ENCODE measurements at places on chromosomes 7 and 10.

DNA sequence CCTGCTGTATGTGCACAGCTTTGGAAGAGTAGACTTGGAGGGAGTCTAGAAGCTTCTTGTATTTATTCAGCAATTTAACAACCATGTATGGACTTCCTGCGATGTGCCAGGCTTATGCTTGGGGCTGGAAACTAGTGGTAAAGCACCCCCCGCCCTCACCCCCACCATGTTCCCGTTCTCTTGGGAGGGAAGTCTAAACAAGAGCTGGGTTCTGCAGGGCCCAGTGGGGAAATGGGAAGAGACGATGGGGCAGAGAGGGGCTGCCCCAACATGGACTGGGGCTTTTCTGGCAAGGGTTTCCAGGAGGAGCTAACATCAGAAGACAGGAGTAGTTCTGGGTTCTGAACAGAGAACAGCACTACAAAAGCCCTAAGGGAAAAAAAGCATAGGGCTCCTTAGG is 8.0 kb downstream of the RASSF4 start:
- no peak for DNase-seq

GRCh38 chr7:4129481-4130122 is 552.5 kb upstream of the FOXK1 start:
- DNase-seq: no peak

DNA sequence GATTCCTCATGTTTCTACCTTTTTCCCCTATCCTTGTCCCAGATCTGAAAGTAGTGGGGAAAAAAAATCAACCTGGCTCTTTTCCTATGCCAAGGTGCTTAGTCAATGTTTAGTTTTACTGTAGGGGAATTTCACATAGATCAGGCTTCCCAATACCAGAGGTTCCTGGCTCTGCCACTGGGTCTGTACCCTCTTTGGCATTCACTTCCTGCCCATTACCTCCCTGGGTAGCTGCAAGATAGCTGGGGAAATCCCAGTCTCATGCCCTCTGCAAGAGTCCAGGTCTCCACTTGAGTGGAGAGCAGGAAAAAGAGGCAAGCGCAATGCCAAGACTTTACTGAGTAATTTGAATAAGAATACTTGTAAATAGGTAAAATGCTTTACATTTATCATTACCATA is 3.5 kb upstream of the BPGM start:
- DNase-seq: no peak

DNA sequence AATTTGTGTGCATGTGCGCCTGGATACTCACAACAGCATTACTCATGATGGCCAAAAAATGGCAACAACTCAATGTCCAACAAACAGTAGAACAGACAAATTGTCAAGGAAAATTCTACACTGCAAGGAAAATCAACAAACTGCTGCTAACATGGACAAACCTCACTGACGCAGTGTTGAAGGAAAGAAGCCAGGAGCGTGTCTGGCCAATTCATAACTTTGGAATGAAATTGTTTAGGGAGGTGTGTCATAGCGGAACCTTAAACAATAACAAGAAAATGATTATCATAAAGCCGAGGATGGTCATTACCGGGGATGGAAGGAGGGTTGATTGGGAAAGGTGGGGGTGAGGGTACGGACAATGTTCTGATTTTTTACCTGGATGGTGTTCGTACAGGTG is 29.1 kb downstream of the ALOX5 start:
- peak; percentile 23 for DNase-seq

- peak; percentile 38 for DNase-seq
Observed at GRCh38 chr7:130982160-130982638, 248.2 kb upstream of the KLF14 start.

DNA sequence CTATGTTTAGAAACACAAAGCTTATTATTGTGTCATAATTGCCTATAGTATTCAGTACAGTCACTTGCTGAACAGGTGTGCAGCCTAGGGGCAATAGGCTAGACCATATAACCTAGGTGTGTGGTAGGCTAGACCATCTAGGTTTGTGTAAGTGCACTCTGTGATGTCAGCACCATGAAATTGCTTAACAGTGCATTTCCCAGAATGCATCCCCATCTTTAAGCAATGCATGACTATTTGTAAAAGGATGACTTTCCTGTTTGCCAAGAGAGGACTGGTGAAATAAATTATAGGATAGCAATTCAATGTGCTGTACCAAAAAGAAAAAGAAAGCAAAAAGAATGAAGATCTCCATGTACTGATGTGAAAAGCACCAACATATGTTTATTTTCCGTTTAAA is 288.7 kb upstream of the AUTS2 start:
- DNase-seq: no peak

DNA sequence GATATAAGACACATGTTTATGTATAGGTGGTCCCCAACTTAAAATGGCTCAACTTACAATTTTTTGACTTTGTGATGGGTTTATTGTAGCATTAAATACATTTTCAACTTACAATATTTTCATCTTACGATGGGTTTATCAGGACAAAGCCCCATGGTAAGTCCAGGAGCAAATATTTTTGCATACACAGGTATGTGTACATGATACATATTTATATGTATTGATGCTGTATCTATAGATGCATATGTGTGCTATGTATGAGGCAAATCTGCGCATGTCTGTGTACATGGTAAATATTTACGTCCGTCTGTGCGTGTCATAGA is 664 bp upstream of the UBE3C start:
- no peak for DNase-seq

- peak; percentile 60 for DNase-seq
Observed at GRCh38 chr7:128167042-128167701, 73.9 kb upstream of the LEP start.

- no peak for DNase-seq
Observed at GRCh38 chr7:13201628-13202027, 514.2 kb downstream of the ARL4A start.

DNA sequence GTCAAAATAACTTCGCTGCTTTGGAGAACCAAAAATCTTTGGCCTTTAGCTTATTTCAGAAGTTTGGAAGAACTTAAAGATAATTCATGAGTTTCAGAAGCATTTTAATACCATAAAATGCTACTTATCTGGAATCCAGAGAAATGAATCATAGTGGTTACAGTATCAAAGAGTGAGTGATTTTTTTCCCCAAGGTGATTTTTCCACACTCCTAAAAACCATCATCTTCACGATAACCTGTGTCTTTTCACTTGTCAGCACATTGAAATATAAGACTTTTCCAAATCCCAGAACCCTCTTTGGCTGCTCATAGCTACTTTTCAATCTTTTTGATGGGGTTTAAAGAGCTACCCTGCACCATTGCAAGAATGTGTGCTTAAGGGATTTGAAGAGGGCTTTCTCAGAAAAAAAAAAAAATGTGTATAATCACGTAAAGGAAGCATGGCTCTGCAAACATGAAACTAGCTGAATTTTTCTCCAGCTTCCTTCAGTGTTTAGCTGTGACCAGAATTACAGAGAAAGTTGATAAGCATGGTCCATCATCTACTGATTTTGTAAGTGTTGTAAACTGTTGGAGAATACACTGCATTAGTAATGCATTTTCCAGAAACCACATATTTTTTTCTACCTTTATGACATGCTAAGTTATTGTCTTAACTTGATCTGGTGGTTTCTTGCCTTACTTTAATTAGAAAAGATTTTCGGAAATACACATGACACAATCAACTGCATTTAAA is 134.9 kb downstream of the BICC1 start:
- DNase-seq: no peak
